ENCODE measurements at places on chromosomes 7 and 10. TPM values are rescaled to one million over a fixed set of nuclear protein-coding genes. Genes with fewer than 3 reads are reported as not detected.

DNA sequence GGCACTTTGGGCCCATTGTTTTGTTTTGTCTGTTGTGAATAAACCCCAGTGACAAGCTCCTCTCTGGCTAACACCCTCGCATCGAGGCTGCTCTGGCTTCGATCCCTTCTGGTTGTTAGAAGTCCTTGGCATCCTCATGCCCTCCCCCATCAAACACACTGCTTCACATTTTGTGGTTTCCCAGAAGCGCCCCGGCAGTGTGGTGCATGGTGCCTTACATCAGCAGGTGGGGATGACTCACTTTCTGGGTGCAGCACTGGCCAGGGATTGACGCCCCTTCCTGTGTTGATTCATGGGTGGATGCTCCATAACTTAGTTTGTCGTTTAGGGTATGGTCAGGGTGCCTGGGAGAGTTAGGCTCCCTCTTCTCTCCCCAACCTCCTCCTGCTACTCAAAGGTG lies 51.4 kb downstream of the PLPP4 start:
- no peaks in the 10 kb centered on the region for H3K4me1 ChIP-seq
- no peak for DNase-seq
- no peaks in the 10 kb centered on the region for H3K27me3 ChIP-seq
- no peak overlapping the region for H3K4me3 ChIP-seq
- no peak overlapping the region for H3K27ac ChIP-seq

DNA sequence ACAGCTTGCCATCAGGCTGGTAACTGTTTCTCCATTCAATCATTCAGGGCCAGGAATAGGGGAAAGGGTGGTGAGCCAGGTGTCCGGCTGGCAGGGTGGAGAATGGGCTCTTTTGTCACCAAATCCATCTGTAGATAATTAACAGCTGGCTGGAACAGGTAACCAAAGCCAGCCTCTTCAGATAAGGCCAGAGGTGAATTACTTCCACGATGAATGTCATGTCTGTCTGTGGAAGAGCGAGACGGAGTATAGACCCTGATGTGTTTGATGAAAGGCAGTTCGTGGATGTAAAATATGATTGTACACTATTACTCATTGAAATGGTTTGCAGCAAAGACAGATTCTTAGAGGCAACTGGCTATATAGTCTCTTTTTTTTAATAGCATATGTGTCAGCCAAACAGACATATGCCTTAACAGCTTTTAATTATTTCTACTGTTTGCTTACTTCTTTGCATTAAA lies 149.8 kb downstream of the KLF6 start:
- H3K27ac ChIP-seq: no peak overlapping the region
- no peaks in the 10 kb centered on the region for H3K36me3 ChIP-seq
- no peak overlapping the region for H3K4me3 ChIP-seq
- H3K4me1 ChIP-seq: no peaks in the 10 kb centered on the region

DNA sequence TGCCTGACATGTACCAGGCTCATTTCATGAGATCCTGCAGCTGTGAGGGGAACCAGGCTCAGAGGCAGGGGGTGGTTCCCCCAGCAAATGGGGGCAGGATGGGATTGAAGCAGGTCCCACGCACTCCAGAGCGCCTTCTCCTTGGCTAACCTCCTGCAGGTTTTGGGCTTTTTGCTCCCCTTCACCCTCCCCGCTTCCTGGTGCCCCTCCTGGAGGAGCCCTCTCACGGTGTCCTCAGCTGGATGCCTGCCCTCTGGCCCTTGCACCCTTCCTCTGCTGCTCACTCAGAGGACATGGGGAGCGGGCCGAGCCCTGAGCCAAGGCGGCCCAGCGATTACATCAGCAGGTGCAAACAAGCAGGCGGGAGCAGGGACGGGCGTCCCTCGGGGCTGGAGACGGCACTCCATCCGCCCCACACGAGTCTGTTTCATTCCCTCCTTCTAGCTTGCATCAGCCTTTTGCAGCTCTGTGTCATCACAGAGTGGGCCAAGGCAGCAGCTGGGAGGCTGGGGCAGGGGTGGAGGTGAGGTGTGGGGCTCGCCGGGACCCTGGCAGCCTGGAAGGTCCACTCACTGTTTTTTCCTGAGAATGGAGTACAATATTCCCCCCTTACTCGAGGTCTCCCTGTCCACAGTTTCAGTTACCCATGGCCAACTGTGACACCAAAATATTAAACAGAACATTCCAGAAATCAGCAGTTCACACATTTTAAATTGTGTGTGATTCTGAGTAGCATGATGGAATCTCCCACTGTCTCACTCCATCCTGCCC lies 52.7 kb upstream of the SLC29A3 start:
- DNase-seq: peak; percentile 48
- H3K4me3 ChIP-seq: no peak overlapping the region
- no peak overlapping the region for H3K27ac ChIP-seq
- H3K36me3 ChIP-seq: no peaks in the 10 kb centered on the region

GRCh38 chr7:4260867-4261600 lies 421.1 kb upstream of the FOXK1 start:
- H3K36me3 ChIP-seq: no peaks in the 10 kb centered on the region
- no peak overlapping the region for H3K4me3 ChIP-seq
- no peak overlapping the region for H3K27ac ChIP-seq
- peaks cover 9% of the 10 kb centered on the region for H3K4me1 ChIP-seq

- H3K36me3 ChIP-seq: no peaks in the 10 kb centered on the region
- H3K4me3 ChIP-seq: no peak overlapping the region
- DNase-seq: peak; percentile 28
Observed at GRCh38 chr7:44333911-44334733, 8.7 kb upstream of the CAMK2B start.

LEP gene
- not detected for total RNA-seq

CYTH3 gene
- 18.6 TPM for total RNA-seq

SLC16A12 gene
- 4.6 TPM for total RNA-seq

MYH16 gene
- total RNA-seq: not detected

Data from lung (tissue), 17 donors.